ENCODE measurements at places on chromosomes 12 and 14. TPM values are rescaled to one million over a fixed set of nuclear protein-coding genes. Genes with fewer than 3 reads are reported as not detected.

- DNase-seq, result no peak
Observed at GRCh38 chr12:131005161-131006035, 51.7 kb downstream of the ADGRD1 start.

- no peak for DNase-seq
Observed at GRCh38 chr12:29763301-29763683, 20.4 kb downstream of the TMTC1 start.

DNA sequence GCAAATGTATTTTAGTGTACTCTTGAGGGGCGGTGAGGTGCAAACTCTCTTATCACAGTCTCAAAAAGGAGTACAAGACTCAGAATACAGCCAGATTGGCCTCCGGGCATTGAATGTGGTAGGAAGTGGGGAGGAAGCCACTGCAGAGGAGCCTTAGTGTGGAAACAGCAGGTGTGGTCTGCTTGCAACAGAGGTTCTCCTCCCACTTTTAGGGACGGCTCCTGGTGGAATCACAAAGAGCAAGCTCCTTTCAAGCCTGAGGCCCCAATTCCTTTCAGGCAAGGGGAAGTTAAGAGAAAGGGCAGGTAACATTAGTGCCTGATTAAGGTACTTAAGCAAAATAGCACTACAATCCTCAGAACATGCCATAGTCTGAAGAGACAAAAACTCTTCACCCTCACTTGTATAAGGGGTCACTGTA lies 23.7 kb upstream of the SLC2A3 start:
- peak; percentile 49 for DNase-seq

- peak; percentile 34 for DNase-seq
Observed at GRCh38 chr14:103074729-103075367, 9.2 kb upstream of the LBHD2 start.

DNA sequence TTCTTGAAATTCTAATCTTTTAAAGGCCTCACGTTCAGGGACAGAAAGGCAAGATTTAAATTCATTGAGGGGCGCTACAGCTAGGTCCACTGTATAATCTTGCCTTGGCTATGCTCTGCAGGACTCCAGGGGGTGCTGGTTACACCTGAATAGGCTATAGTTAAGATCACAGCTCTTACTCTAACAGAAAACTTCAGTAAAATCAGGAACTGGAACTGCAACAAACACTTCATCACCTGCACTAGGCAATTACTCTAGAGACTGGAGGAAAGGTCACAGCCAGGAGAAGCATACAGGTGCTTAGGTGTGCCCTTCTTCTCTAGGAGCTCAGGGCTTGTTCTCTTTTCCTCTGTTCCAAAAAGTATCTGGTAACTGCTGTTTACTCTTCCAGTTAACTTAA lies 20.9 kb downstream of the SLCO1C1 start:
- DNase-seq, result no peak

DNA sequence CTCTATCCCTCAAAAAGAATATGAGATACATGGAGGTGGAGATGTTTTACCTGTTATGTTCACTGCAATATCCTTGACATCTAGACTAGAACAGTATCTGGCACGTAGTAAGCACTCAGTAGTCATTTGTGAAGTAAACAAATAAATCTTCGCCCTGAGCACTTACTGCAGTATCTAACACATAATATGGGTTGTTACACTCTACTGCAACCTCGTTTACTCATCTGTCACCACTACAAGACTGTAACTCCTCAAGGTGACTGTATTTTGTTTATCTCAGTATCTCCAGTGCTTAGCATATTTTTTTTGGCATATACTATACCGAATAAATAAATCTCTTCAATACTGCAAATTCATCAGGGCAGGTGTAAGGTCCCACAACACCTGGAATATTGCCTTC lies 66.1 kb downstream of the WASHC3 start:
- no peak for DNase-seq

DNA sequence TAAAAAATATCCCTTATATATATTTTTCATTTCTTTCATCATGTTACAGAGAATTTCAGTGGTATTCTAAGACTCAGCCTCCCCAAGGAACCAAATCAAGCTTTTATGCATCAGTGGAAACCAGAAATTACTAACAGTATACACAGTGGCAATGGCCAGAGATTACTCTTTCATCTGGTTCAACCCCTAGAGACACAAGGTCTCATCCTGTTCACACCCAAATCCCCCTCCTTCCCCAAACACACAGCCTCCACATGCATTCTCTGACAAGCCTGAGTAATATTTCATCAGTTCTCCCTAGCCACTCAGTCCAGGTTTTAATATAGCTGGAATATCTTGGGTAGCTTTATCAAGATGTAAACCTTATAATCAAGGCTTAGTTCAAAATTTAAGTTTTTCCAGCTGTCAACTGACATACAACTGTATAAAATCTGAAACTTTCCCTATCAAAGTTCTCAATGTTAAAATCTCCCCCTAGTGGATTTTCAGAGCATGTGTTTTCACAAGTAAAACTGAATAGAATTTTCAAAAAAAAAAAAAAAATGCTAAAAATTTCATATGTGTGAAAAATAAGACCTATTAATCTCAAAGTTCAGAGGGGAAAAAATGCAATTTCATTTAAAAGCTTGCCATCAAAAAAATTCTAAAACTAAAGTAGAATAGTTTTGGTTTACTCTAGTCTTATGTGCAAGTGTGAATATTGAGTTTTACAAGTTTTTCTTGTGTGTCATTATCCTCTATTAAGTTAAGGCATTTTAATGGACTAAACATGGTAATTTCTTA lies 10.5 kb upstream of the SSTR1 start:
- DNase-seq, result no peak

DNA sequence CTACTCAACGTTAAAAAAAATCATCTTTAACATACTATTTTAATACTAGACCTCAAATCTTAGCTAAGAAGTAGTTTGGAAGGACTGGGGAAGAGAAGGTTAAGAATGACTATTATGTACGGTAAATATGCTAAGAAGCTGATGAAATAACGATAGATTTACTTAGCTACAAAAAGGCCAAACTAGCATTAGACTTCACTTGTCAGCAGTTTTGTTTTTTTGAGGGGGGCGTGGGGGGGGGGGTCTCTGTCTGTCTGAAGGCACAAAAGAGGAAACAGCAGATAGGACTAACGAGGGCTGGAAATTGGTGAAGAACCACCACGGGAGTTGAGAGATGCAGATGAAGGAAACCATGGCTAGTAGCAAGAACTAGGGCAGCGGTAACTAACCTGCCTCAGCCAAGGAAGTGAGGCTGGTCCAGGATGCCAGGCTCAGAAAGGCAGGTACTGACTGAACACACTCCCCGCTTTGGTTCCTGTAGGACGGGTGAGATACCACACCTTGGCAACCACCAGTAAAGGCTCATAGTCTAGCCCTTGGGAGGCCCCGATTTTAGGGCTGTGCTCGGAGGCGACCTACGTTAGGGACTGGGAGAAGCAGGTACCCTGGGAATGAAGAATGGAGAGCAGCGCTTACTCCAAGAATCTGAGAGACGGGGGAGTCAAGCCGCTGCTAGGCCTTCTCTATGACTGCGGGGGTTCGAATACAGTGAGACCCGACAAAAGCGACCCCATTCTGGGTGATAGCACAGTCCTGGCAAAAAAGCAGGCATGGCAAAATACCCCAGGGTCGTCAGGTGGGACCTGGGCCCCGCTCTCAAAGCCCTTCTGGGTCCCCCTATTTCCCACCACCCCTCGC lies 675 bp downstream of the NEDD8 start:
- peak; percentile 29 for DNase-seq

GRCh38 chr12:68796399-68796798 lies 11.6 kb upstream of the MDM2 start:
- no peak for DNase-seq

- no peak for DNase-seq
Observed at GRCh38 chr12:64747695-64748094, 11.5 kb downstream of the GNS start.

- DNase-seq, result no peak
Observed at GRCh38 chr14:69928111-69928523, 48.9 kb downstream of the SMOC1 start.

GRCh38 chr14:24863968-24864684 lies 185.8 kb downstream of the STXBP6 start:
- DNase-seq, result no peak

DNA sequence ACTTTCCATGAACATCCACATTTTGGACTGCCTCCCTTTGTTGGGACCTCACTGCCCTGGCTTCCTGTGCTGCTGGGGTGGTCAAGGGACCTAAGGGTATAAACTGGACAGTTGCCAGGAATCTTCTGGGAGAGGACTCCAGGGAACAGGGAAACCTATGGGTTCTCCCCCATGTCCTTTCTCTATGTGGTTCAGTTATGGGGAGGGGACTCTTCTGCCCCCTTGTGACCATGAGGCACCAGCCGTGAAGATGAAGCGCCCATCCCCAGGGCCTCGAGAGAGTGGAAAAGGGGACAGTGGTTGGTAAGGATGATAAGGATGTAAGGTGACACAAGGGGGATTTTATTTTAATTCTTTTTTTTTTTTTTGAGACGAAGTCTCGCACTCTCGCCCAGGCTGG lies 177.0 kb upstream of the TMEM132C start:
- DNase-seq, result no peak

DNA sequence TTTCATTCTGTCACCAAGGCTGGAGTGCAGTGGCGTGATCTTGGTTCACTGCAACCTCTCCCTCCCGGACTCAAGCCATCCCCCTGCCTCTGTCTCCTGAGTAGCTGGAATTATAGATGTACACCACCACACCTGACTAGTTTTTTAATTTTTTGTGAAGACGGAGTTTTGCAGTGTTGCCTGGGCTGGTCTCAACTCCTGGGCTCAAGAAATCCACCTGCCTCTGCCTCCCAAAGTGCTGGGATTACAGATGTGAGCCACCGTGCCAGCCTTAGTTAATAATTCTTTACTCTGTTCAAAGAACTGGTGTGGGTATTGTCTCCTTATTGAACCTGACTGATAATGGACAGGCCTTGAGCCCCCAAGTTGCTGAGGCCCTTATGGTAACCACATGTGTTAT lies 10.4 kb upstream of the KRT7 start:
- no peak for DNase-seq

DNA sequence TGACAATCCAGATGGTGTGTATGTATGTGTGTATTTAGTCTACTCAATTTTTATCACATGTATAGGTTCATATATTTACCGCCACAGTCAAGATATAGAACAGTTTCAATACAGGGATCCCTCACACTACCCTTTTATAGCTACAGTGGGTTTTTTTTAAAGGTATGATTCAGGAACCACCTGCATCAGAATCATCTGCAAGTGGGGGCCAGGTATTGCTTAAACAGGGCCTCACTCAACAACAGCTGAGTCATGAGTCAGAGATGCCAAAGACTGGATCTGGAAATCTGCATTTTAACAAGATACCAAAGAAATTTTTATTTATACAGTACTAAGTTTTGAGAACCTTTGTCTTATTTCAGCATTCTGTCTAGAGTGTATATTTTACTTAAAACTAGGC lies 117.6 kb downstream of the SLC35F4 start:
- no peak for DNase-seq

- DNase-seq, result no peak
Observed at GRCh38 chr12:46087916-46088439, 97.6 kb upstream of the SCAF11 start.

DNA sequence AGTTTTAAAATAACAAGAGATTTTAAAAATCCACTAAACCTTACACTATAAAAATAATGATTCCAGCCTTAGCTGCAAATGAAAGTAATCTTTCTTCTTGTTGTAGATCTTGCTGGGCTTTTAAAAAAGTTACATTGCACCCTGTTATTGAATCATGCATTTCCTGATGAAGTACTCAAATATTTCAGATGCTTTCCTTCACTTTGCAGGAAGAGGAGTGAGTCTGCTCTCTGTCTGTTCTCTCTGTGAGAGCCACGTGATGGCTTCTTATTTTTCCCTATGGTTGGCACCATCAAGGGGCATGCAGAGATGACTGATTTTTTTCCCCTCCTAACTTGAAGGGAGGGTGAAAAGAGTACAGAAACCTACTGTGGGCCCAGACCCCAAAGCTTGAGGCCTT lies 262.7 kb downstream of the ATP23 start:
- no peak for DNase-seq

DNA sequence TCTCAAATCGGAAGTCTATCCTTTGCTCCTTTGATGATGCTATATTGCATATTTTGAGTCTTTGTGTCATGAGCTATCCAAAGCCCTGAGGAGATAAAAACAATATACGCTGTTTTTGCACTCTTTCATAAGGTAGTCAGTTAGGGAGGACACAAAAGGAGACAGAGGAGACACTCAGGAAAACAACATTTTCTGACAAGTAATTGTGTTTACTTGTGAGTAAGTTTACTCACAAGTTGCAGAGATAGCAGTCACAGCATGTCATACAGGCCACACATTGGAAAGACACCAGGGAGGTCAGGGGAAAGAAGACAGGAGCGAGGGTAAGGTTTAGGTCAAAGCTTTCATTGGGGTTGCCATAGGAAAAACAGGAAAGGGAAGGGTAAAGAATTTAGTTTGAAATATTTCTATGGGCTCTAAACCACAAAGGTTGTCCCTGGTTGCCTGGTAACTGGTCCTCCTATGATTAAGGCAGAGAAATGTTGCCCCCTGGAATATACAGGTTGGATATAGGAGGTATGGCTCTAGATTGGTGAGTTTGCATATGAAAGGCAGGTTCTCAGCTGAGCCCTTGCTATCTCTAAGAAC lies 7.4 kb upstream of the GABARAPL1 start:
- DNase-seq, result no peak

GRCh38 chr12:100024974-100025555 lies 40.3 kb upstream of the ANKS1B start:
- DNase-seq, result no peak

DNA sequence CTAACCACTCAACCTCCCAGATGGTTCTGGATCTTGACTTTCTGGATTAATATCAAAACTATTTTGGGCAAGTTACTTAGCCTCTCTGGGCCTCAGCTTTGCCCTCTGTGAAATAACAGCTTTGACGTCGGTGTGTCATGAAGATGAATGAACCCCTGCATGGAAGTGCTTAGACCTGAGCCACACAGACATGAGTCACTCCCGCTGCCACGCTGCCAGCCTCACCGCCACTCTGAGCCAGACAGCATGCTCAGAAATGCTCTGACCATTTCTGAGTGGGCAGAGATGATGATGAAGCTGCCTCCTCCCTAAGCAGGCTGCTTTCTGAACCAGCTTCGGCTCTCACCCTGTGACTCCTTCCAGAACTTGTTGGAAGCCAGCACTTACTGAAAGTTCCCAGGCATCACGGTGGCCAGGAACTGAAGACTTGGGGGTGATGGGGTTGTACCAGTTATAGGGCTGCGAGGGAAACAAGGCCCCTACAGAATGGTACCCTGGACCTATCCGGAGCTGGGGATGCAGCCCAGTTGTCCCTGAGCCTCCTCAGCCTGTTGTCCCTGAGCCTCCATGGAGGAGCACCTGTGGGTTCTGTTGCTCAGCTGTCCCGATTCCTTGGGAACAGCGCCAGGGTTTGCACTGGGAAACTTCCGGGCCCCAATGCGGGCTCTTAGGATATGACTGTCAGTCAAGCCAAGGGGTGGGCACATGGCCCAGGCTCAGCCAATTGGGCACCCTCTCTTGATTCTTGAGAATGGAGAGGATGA lies 2.0 kb upstream of the CCDC197 start:
- DNase-seq, result peak; percentile 76

VWF gene
- total RNA-seq, result 0.02 TPM

KCNA5 gene
- not detected for total RNA-seq

GLI1 gene
- total RNA-seq, result 1.3 TPM

STYK1 gene
- total RNA-seq, result 1.8 TPM

APOF gene
- total RNA-seq, result not detected

CAMKK2 gene
- total RNA-seq, result 22.2 TPM

IFNG-AS1 gene
- not detected for total RNA-seq

ANKS1B gene
- 0.63 TPM for total RNA-seq

TSPAN8 gene
- not detected for total RNA-seq

FGF23 gene
- total RNA-seq, result not detected

PPP2R5C gene
- 370 TPM for total RNA-seq

Measured in activated T-cell treated with anti-CD3 and anti-CD28 coated beads, Interleukin-2, amount 50 U/mL, for 72 hours (primary cell).